ENCODE measurements at places on chromosomes 1 and 21.

DNA sequence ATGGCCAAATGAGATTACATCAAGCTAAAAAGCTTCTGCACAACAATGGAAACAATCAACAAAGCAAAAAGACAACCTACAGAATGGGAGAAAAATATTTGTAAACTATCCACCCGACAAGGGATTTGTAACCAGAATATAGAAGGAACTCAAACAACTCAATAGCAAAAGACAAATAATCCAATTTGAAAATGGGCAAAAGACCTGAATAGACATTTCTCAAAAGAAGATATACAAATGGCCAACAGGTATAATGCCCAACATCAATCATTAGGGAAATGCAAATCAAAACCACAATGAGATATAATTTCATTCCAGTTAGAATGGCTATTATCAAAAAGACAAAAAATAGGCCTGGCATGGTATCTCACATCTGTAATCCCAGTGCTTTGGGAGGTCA is 140.0 kb downstream of the GLUL start:
- no peak for DNase-seq

DNA sequence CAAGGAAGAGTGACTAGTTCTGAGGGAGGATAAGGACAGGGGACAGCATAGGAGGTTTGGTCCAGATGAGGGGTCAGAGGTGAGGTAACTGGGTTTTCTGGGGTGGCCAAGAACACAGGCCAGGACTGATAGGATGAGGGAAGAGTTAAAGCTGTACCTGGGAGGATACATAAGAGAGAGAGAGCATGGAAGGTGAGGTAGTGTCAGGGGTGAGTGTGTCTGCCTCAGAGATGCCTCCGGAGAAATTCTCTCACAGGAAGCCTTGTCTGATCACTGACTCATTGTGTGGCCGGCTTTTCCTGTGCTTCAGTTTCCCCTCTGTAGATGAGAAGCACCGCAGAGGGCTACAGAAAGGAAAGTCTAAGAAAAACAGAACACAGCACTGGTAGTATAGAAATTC is 40.2 kb downstream of the FASLG start:
- no peak for DNase-seq

- no peak for DNase-seq
Observed at GRCh38 chr1:154969246-154969645, 1.3 kb downstream of the SHC1 start.

DNA sequence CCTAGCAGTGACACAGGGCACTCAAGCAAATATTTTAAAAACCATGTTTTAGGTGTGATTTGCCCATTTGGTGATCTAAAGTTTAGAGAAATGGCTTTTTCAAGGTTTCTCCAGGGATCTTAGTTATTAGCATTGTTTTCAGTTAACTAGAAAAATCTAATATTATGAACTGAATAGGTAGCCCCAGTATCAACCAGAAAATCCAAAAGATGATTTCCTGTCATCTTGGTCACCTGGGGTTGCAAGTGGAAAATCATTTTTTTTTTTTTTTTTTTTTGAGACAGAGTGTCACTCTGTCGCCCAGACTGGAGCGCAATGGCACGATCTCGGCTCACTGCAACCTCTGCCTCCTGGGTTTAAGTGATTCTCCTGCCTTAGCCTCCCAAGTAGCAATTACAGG is 106.6 kb upstream of the FMN2 start:
- DNase-seq = no peak

GRCh38 chr1:77459881-77460280 is 178.1 kb downstream of the AK5 start:
- DNase-seq = no peak

GRCh38 chr1:222104694-222105392 is 363.0 kb upstream of the DUSP10 start:
- DNase-seq = no peak

GRCh38 chr1:56864430-56864829 is 9.8 kb downstream of the C8A start:
- DNase-seq = no peak

DNA sequence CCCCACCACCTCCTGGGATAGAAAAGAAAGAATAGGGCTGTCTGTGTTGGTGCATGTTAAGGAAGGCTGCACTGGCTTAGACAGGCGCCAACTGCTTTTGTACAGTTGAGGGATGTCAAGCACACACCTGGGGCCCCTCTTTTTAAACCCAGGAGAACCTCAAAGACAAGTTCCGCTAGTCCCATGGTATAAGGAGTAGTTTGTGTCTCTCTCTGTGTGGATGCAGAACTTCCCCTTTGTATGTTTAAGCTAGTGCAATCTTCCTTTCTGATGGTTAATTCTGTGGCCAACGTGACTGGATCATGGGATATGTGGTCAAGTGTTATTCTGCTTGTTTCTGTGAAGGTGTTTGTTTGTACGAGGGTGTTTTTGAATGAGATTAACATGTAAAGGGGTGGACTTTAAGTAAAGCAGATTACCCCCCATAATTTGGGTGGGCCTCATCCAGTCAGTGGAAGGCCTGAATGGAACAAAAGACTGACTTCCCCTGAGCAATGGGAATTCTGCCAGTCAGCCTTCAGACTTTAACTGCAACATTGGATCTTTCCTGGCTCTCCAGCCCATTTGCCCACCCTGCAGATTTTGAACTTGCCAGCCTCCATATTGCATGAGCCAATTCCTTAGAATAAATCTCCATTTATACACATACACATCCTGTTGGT is 9.5 kb upstream of the DUSP10 start:
- DNase-seq = no peak

- no peak for DNase-seq
Observed at GRCh38 chr1:51518586-51519047, 449 bp downstream of the EPS15 start.
